Activated T-helper 1 cell treated with Interleukin-2 at 50 U/mL for 16 hours (primary cell): ENCODE measurements at places on chromosomes 6 and 20.
A peak's percentile ranks its signal among the peaks of the same experiment; 100 is the strongest.

DNA sequence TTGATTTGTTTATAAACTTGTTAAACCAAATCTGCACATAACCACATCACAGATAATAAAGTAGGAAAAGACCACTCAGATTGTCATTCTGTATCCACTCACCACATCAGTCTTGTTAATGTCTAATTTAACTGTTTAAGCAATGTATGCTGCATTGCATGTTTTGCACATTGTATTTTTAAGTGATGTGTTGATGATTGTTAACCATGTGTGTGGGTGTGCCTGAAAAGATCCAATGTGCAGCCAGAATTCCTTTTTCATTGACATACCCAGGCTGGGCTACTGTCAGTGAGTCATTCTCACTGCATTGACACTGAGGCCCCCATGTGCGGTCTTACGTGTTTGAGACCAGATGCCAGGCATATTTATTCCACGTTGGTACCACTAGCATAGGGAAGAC lies 167.3 kb downstream of the TRMT11 start:
- no peak for DNase-seq

DNA sequence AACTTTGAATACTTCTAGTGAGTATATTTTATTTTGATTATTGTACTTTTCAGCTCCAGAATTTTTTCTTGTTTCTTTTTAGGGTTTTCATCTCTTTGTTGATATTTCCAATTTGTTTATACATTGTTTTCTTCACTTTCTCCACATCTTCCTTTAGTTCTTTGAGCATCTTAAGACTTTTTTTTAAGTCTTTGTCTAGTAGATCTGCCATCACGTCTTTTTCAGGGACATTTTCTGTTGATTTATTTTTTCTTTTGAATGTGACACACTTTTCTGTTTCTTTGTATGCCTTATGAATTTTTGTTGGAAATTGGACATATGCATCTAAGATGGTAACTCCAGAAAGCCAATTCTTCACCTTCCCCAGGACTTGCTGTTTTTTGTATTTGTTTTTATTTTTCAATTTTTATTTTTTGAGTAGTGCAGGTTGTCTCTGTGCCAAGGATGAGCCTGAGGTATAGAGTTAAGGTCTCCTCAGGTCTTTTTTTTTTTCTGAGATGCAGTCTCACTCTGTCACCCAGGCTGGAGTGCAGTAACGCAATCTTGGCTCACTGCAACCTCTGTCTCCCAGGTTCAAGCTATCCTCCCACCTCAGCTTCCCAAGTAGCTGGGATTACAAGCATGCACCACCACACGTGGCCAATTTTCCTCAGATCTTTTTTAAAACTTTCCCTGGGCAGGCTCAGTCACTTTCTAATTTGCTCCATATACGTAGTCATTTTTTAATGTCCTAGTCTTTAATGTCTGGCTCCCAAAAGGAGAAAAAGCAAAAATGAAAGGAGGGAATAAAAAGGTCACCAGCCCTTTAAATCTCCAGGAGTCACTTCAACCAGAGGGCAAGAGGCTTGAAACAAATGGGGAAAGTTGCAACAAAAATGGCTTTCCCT lies 6.7 kb upstream of the CMTR1 start:
- DNase-seq = no peak

- DNase-seq = no peak
Observed at GRCh38 chr6:49001856-49002541, 461.1 kb downstream of the MMUT start.

DNA sequence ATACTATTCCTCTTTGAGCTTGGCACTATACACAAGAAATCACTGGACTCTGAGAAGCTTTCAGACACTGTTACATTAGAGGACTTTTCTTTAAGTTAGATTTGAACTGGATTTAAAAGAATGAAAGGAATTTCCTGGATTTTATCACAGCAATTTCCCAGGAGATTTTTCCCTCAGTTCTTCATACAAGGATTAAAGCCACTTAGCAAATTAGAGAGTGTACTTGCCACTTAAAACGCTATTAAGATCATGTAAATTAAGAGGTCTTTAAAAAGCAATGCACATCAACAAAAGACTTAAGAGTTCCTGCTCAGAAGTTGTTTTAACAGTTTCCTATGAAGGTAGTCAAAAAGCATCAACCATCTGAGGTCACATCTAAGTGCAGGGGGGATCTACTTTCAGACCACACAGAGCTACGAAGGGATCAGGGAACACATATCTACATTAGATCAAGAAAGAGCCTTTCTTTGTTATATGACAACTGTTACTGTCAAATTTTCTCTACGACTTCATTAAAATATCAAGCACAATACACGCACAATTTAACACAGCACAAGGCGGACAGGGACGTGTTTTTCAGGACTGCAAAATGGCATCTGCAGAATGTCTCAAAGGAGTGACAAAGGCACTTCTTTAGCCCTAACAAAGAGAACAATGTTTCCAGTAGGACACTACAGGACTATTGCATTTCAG lies 65.8 kb downstream of the EPB41L2 start:
- no peak for DNase-seq

DNA sequence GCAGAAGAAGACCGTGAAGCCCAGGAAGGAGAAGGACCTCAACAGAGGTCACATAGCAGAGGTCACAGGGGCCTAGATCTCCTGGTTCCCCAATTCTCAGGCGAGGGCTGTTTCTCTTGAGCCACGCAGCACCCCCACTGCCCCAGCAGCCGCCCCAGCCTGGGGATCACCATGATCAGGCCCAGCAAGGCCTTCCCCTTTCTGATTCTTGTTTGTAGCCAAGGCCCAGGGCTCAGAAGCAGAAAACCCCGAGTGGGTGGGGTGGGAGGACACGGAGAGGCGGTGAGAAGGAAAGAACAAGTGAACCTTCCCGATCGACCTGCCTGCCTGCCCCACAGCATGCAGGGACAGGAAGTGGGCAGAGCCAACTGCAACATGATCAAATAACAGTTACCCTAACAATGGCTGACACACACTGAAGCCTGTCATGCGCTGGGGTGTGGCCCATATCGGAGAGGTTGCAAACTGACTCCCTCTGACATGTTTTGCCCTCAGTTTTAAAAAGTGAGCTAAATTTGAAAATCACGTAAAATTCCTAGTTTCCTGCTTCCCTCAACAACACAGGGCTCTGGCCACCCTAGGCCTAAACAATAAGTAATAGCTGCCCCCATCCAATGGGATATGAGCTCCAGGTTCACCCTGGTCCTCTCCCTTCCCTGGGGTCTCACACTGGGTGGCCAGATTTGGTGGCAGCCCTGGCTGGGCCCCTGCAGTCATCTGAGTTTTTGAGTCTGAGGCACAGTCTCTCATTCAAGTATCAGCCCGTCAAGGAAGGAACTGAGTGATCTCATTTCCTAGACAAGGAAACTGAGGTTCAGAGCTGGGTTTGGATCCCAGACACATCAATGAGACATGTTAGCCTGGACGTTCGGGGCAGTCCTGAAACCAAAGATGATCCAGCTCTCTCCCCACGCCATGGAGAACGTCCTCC lies 6.5 kb downstream of the PEDS1 start:
- DNase-seq = peak; percentile 58

GRCh38 chr6:121771937-121772720 lies 336.7 kb downstream of the GJA1 start:
- DNase-seq = no peak

- peak; percentile 43 for DNase-seq
Observed at GRCh38 chr20:62010551-62011402, 54.9 kb downstream of the TAF4 start.

GRCh38 chr6:134797400-134798113 lies 152.3 kb downstream of the ALDH8A1 start:
- no peak for DNase-seq
